ENCODE measurements at places on chromosomes 5 and 9.

GRCh38 chr5:56838409-56839039 is 23.2 kb downstream of the MAP3K1 start:
- peak; percentile 70 for DNase-seq

- peak; percentile 23 for DNase-seq
These were observed 299.7 kb downstream of the IZUMO3 start for GRCh38 chr9:24245988-24246387.

GRCh38 chr9:80556631-80557030 is 984.9 kb downstream of the TLE4 start:
- no peak for DNase-seq

- no peak for DNase-seq
These were observed 124.8 kb upstream of the IRX4 start for GRCh38 chr5:2007496-2007877.

DNA sequence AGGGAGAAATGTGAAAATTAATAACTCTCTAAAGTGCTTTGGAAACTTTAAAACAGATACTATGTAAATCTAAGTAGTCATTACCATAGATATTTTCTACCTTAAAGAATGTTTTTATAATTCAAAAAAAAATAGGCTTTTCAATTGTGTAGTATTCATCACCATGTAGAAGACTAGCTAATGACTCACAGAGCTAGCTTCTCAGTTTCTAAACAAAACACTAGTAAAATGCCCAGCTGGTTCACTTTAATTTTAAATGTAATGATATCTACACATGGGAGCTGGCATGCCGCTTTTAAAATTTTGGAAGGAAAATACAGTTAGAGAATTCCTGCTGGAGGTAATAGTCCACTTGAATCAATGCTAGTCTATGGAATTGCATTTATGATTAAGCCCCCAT is 509.8 kb downstream of the CSNK1G3 start:
- no peak for DNase-seq

DNA sequence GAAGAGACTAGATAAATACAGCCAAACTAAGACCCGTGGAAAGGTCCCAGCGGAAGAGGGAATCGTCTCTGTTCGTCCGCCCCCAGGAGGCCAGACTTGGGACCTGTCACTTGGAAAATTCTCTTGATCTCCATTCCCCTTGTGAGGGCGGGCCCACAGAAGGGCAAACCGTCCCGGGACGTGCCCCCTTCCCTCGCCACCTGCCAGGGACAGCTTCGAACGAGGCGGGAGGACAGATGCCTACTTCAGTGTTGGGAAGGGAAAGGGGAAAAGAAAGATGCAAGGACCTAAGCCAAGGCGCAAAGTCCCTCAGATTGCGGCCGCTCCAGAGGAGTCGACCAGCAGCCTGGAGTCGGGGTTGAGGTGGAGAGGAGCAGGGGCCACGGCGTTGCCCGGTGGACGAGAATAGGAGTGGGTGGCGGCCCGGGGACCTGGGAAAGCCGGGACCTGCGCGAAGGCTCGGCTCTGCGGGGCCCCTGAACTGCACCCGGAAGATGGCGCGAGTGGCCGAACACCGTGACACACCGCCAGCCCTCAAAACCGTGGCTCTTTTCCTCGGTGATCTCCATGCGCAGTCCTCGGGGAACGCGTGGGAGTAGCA is 4.4 kb upstream of the EBF1 start:
- no peak for DNase-seq

DNA sequence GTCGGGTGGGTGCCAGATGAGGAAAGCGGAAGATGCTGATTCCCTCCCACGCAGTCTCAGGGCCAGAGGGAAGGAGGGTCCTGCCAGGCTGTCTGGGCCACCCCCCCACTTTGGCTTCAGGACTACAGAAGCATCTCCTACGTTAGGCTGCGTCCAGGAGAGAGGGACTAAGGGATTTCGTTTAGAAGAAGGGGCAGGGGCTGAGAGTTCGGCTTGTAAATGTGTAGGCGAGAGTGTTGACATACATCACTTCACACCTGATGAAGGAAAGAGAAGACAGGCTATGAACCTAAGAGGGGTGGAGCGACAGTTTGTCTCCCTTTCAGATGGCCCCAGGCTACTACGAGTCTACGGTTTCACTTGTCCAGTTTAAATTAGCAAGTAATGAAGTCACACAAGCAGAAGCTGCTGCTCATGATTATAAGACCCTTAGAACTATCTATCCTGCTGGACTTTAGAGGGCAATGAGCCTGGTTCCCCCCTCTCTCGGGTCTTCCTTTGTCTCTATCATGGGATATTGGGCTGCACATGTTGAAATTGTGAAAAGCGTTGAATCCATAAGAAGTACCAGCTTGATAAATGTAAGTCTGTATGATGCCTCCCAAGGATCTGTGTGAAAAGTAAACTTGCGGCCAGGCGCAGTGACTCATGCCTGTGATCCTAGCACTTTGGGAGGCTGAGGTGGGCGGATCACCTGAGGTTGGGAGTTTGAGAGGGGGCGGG is 193.0 kb downstream of the AOPEP start:
- no peak for DNase-seq

GRCh38 chr5:6475626-6476312 is 27.1 kb downstream of the UBE2QL1 start:
- DNase-seq = no peak

GRCh38 chr5:153624451-153624765 is 133.9 kb downstream of the GRIA1 start:
- DNase-seq = no peak

DNA sequence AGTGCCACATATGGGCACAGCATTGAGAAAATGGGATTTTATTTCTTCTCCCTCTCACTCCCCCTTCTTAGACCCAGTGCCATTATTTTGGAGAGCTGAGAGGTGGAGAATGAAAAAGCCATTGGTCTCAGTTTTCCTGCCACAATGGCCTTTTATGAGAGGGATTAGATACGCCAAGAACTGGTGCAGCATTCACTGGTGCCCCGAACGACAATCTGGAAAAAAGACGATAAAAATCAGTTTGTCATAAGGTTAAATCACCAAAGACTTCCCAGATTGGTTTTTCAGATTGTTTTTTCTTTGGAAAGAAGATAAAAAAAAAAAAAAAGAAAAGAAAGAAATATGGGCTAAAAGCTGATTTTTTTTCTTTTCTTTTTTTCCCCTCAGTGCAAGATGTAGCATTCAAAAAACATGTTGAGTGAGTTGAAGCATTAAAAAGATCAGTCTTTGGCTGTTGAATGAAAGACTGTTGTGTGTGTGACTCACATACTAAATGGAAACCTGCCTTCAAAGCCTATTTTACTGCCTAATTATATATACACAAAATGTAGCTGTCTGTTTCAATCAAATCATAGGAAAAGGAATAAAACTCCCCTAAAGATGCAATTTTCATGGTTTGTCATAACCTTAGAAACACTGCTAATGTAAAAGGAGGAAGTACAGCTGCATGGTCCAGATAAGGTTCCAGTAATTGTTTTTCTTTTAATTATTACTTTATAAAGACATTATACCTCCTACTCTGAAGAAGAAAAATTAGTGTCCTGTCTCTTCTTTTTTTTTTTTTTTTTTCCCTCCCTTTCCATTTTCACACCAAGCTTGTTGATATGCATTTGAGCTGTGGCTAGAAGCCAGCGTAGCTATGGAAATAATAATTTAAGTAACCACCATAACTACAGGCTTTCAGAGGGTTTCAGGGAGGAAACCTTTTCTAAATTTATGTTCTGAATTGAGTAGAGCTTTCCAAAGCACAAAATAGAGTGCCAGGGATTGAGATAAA is 27.2 kb upstream of the ZNF608 start:
- DNase-seq = no peak

DNA sequence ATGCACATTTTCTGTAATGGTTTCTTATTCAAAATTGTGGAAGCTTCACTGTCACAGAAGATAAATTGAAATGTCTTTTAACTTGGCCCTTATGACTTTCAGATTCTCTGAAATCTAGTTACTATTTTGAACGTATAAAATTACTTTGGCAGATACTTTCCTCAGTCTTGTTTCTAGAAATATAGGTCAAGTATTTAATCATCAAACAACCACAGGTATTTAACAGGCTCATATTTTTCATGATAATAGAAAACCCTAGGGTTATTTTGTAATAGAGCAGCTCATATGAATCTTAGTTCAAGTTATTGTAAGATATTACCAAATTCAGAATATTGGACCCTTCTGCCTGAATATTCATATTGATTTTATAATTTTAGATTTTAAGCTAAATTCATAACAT is 236.0 kb upstream of the CDH18 start:
- DNase-seq = no peak

DNA sequence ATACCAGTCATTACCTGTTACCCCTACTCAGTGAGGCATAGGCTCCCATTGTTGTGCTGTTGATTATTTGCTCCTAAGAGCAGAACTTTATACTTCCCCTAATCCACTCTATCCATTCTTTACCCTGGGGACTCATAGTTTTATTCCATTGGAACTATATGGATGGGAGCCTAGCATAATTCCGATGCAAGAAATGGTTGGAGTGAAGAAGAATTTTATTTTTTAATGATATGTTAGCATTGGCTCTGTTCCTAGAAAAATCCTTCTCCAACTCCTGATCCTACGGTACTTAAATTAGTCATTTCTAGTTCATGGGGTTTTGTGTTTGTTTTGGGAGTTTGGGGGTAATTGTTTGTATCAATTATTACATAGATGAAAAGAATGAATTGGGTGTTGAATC is 191.5 kb downstream of the GOLPH3 start:
- no peak for DNase-seq

DNA sequence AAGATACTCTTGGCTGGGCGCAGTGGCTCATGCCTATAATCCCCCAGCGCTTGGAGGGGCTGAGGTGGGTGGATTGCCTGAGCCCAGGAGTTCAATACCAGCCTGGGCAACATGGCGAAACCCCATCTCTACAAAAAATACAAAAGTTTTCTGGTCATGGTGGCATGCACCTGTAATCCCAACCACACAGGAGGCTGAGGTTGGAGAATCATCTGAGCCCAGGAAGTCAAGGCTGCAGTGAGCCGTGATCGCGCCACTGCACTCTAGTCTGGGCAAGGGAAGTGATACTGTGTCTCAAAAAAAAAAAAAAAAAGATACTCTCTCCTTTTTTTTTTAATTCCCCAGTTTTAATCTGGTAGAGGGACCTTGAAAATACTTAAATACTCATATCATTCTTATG is 15.0 kb downstream of the ANKRD33B start:
- no peak for DNase-seq

- no peak for DNase-seq
These were observed 153.1 kb downstream of the DROSHA start for GRCh38 chr5:31378838-31379237.

GRCh38 chr9:19876569-19877316 is 87.9 kb upstream of the SLC24A2 start:
- DNase-seq = no peak

DNA sequence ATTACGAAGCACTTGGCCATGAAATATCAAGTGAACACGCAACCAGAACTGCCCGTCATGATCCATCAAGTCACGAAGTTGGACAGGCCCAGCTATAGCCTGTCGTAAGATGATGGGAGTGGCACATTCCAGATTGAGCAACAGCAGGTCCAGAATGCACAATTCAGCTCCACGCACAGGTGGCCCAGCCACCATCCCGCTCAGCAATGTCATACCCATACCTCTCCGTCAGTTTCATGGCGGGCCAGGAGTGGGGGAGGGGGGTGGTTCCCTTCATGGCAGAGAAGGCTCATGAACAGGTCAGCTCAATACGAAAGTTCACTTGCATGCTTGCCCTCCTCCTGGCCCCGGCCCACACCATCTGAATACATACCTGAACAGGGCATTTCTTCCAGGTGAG is 34.9 kb downstream of the SMIM23 start:
- DNase-seq = no peak
